Kidney epithelial cell (primary cell): ENCODE measurements at places on chromosomes 2 and 18.
A peak's percentile ranks its signal among the peaks of the same experiment; 100 is the strongest.

DNA sequence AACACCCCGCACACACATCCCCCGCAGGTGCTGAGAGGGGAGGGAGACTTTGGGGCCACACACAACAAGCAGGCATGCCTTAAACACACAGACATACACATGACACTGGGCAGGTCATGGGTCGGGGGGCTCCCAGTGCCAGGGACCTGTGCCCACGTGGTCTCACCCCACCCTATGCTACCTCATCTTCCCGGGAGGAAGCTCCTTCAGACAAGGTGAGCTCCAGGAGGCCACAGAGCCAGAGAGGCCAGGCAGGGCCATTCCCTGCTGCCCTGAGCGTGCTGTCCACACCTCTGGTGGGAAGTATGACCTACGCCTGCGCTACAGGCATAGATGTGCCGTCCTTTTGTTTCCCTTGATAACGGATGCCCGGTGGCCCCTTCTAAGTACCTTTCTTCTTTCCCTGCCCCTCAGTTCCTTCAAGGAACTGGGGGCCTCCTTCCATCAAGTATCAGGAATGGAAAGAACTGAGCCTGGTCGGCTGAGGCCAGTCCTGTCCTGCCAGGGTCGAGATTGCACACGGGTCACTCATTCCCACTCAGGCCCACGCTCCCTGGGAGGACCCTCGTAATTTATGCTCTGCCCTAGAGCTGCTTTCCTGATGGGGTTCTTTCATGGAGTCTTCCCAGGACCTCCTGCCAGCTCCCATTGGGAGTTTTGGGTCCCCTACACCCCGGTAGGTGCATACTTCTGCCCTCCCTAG, 4.7 kb downstream of the TEKT4 start:
- DNase-seq, result no peak

DNA sequence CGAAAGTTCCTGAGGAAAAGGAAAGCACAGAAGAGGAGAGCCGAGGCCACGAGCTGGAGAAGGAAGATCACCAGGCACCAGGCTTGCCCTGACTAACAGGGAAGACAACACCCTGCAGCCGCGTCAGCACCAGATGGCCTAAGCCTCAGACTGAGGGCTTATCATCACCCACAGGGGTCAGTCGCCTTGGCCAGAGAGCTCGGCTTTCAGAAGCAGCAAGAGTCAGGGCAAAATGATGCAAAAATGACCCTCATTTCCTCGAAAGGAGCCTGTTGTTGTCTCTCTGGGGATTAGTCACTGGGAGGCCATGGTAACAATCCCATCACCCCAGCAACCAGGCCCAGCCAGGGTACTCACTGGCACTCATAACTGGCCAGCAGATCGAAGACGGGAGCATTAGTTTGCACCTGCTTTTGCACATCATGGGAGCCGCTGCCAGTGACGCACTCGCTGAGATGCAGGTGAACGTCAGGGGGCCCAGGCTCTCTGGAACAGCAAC, 42.7 kb upstream of the ZFP36L2 start:
- peak; percentile 81 for DNase-seq

DNA sequence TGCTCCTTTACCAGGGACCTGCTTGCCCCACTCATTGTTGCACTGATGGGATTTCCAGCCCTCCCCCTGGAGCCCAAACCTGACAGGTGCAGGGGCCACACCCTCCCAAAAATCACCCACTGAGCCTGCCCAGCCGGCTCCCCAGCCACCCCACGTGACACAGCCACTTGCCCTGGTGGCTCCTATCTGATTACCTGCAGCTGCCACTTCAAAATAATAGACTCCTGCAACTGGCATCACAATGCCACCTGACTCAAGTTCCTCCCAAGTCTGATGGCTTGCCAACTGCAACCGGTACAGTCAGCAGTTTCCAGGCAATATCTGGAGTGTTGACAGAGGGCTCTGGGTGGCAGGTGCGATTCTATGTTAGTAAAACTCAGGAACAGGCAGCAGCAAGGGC, 66.2 kb downstream of the CRACDL start:
- no peak for DNase-seq

- DNase-seq, result no peak
These were observed 3.9 kb upstream of the PSMD1 start for GRCh38 chr2:231052494-231053451.

DNA sequence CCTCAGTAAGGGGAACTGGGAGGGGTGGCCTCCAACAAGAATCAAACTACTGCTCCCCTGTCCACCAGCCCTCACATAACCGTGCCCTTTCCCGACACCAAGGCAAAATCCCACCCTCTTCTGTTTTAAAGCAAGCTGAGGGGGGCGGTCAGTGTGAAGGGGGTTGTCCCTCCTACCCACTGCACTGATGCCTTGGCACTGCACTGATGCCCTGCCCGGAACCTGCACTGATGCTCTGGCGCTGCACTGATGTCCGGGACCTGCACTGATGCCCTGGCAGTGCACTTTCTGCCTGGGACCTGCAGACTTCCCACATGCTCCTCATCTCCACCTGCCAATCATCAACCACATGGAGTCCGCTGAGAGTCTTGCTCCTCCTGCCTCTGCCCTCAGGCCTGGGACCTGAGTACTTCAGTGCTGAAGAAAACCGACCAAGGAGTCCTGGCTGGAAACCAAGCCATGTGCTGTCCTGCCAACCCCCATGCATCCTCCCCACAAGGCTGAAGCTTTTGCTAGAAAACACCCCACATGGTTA, 179.5 kb downstream of the SMAD2 start:
- no peak for DNase-seq

- peak; percentile 31 for DNase-seq
These were observed 234.0 kb downstream of the EPHA4 start for GRCh38 chr2:221337957-221338685.

- DNase-seq, result no peak
These were observed 75.0 kb upstream of the BZW1 start for GRCh38 chr2:200736646-200737274.

DNA sequence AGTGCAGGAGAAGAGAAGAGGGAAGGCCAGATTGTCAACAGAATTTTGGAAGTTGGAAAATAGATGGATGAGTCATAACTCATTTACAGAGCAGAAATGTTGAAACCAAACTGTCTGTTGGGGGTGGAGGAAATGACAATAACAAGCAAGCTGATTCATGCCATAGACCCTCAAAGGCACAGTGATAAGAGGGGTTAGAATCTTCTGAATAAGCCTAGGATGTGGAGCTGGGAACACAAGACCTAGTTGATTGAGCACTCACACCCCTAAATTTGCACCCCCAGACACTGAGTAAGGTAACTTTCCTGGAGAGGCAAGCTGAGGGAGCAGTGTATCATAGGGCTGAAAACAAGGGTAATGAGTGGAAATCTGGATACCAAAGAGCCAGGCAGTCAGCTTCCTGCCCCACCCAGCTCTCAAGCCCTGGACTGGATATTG, 141.4 kb downstream of the SCG2 start:
- DNase-seq, result no peak
